ENCODE measurements at places on chromosomes 13 and 19.
A peak's percentile ranks its signal among the peaks of the same experiment; 100 is the strongest.

DNA sequence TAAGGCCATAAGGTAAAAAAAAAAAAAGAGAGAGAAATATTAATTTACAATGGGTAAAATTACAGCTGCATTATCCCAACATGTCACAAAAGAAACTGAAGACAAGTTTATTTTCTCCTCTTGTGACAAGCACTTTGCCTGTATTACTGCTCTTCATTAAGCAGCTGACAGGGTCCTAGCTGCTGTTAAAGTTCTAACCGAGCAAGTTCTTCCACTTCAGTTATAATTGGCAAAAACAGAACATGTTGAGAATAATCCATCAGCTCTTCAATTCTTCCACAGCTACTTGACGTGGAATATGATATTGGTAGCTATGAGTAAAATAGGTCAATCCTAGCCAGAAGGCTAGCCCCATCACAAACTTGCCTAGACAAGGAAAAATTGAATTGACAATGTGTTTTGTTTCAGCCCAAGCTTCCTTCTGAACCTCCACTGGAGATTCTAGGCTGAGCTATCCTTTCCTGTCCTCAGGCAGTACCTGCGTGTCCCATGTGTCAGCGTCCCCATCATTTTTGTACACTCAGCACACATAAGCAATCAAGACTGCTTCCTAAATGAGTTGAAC lies 32.2 kb upstream of the DOCK9 start:
- no peak for DNase-seq

DNA sequence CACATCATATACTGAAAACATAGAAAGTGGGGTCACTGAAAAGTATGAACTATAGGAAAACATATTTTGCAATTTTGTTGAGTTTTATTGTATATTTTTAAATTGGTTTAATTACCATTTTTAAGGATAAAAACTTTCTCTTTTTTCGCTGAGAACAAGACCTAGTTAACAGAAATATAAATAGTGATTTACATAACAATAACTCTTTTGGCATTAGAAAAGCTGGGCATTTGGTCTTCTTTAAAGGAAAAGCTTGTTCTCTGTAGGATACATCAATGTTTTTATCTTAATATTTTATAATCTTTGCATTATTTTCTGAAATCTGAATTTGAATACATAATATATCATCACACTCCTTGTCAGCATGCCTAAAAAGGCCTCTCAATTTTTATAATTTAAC lies 47.4 kb upstream of the MYCBP2 start:
- no peak for DNase-seq

GRCh38 chr19:11587302-11587974 lies 9.8 kb upstream of the ZNF627 start:
- peak; percentile 87 for DNase-seq

- DNase-seq = no peak
These were observed 150.7 kb upstream of the SOX1 start for GRCh38 chr13:111916201-111916600.

- DNase-seq = no peak
These were observed 23.0 kb upstream of the ZNF536 start for GRCh38 chr19:30349131-30349730.

DNA sequence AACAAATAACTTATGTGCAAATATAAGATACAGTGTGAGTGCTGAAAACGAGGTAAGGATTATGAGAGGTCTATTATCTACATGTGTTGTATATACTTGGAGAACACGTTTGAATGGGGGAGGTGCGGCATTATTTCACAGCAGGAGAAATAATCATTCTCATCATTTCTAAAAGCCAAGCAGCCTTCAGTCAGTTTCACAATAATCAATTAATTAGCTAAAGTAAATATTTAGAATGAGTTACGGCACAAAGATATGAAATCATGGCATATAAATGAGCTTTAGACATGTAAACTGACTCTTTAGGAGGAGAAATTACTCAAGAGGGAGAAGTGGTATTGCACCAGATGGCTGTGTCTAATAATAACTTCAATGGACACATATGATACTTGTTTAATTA lies 366.6 kb downstream of the DNAJC15 start:
- no peak for DNase-seq

GRCh38 chr19:46759817-46760333 lies 13.6 kb upstream of the STRN4 start:
- DNase-seq = no peak

DNA sequence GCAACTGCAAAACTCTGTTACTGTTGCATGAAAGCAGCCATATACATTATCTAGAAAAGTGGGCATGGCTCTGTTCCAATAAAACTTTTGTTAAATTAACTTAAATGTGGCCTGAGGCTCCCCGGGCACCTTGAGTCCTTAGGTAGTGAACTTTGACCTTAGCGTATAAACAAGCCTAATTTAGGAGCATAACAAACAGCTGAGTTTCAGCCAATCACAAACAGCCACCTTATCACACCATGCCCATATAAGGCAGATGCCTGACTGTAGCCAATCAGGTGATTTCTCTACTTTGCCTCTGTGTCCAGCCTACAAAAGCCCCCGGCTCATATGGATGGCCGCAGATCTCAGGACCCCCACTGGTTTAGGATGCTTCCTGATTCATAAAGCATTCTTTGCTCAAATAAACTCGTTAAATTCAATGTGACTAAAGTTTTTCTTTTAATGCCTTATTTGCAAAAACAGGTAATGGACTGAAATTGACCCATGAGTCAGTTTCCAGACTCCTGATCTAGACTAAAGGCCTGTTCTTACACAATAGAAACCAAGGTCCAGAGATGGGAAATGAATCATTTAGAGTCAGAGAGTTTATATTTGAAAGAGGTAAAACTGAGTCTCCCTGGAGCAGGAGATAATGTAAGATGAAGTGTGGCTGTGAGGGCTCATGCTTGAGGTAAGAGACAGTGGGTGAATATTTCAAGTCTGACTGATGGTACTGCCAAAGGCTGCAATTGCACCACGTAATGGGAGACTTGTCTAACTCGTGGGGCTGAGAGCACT lies 130.2 kb downstream of the FGF9 start:
- DNase-seq = no peak

- no peak for DNase-seq
These were observed at the start of gene SLC1A6 for GRCh38 chr19:14979476-14980255. SLC1A6 (minus strand) TSS chr19:14979864; CDS start chr19:14972910, 6,954 bp downstream.

DNA sequence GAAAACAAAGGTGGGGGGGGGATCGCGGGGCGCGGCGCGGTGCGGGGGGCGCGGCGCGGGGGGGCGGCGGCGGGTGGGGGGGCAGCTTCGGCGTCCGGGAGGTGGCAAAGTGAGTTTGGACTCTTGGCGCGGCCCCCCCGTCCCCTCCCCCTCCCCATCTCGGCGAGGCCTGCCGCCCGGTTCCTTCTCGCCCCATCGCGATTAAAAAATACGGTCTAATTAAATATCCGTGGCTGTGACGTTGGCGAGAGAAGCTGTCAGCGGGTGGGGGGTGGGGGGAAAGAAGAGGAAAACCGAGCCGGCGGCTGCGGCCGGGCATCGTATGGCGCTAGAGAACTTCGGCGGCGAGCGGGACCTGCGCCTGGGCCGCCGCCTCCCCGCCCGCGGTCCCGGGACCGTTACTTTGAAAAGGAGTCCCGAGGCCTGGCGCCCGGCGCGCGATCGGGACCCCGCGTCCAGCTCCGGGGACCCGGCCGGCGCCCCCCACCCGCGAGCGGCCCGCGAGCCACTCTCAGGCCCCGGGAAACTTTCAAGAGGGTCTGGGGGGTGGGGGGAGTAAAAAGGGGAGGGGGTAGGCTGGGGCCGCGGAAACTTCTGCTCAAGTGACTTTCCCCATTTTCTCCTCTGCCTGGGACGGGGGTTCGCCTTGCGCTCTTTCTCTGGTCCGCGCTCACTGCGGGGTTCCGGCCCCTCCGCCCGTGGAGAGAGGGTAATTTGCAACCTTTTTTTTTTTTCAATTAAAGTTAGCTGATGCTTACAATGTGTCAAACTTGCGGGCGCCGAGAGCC lies 146.3 kb upstream of the ZNF536 start:
- DNase-seq = no peak

DNA sequence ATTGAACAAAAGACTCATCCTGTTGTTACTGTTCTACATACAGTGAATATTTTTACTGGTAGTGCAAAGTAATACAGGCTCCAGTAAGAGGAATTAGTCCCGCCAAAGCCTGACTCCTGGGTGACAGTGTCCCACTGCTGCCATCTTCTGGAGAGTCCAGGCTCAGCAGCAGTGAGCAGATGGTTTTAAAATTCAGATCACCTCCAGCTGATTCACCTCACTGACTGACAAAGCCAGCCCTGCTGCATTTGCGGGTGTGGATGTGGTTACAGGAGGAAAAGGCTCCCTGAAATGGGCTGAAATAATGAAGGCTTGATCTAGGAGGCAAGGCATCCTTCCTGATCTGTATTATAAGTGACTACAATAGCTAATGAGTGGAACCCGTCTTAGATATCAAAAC lies 18.3 kb downstream of the PABPC3 start:
- DNase-seq = peak; percentile 74

DNA sequence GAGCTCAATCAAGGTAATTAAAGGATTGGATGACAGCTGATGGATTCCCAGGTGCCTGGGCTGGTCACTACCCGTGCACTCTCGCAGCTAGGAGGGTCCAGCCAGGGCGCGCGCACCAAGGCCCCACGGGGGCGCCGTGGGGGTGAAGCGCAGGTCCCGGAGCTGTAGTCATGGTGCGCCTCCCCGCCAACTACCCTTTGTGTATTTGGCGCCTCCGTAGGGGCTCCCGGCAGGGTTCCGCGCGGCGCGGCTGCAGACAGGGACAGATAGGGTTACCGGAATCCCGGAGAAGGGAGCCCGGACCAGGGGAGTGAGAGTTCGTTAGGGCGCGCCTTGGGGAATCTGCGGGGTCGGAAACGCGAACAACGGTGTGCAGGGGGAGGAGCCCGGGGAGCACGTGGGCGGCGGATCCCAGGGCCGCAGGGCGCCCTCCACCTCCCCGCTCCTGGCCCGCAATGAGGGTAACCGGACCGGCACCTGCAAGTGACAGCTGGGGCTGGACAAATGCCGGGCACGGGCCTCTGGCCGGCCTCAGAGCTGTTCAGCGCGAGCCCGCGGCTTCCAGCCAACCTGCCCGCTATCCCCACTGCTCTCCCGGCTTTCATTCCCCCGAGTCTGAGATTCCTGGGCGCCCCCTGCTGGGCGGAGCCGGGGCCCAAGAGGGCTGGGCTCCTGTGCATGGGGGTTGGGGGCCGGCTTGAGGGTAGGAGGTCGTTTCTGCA lies 3.4 kb upstream of the PRAM1 start:
- DNase-seq = peak; percentile 67

GRCh38 chr13:29908416-29909080 lies 58.1 kb upstream of the UBL3 start:
- DNase-seq = no peak

DNA sequence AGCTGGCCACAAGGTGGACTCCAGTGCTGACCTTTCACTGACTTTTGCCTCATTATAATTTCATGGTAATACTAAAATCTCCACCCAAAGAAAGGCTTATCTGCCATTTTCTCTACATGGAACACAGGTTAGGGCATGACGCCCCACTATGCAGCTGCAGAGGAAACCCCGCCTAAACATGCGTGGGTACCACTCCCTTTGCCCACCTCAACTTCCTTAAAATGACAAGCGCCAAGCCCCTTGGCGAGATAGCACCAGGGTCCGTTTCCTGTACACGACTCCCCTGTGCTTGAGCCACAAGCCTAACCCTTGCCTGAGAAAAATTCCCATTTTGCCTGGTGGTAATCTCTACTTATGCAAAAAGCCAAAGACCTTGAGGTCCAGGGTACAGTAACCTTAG lies 36.0 kb upstream of the PABPC3 start:
- no peak for DNase-seq

DNA sequence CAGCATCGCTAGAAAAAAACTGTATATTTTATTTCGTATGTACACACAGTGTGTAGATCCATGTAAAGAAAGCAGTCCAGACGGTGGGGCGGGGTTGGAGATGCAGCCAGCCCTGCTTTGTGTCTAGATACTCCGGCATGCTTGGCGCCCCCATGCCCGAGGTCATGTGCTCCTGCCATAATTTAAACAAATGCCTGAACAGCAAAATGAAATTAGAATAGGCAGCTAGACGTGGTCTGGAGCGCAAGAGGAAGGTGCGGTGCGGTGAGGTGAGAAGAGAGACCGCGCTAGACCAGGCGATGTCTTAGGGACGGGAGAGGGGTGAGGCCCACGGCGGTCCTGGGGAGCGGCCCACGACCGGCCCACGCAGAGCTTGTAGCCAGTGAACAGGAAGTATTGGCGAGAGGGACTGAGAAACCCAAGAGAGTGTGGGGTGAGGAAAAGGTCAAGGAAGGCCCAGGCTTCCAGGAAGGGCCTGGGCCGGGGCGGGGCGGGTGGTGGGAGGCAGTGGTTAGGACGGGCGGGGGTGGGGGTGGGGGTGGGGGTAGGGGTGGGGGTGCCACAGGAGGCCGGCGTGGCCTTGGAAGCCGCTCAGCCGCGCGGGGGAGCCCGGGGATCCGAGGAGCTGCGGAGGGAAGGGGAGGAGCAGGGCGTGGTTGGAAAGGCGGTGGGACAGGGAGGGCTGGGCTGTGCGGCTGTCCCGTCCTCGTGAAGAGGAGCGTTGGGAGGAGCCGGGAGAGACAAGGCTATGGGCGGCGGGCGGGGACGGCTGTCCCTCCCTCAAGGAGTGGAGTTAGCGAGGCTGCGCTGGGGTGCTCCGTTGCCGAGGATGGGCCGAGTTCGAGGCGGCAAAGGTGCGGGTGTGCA lies 254.7 kb upstream of the SGCG start:
- no peak for DNase-seq

- peak; percentile 56 for DNase-seq
These were observed 2.0 kb downstream of the ZFP36 start for GRCh38 chr19:39408392-39409207.

GRCh38 chr13:44815623-44816022 lies 173.6 kb downstream of the NUFIP1 start:
- no peak for DNase-seq

DNA sequence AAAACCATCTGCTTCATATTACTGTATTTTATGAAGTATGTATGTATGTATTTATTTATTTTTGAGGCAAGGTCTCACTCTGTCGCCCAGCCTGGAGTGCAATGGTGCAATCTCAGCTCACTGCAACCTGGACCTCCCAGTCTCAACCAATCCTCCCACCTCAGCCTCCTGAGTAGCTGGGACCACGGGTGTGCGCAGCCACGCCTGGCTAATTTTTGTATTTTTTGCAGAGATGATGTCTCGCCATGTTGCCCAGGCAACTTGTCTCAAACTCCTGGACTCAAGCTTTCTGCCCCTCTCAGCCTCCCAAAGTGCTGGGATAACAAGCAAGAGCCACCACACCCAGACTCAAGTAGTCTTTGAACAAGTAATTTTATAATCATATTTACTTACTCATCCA lies 5.5 kb downstream of the KATNAL1 start:
- no peak for DNase-seq

- no peak for DNase-seq
These were observed 11.5 kb upstream of the SPART start for GRCh38 chr13:36357692-36358091.

DNA sequence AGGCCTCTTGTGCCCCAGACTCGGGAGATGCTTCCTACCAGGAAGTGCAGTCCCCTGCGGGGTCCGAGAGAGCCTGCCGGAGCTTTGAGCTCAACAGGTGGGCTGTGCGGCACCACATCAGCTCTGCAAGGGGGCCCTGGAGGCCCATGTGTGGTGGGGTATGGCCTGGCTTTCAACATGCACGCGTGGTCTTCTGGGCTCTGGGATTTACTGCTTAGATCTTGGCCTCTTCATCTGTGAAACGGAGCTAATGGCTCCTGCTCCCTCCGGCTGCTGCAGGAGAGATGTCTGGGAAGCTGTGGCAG lies 18.0 kb downstream of the NDUFB7 start:
- no peak for DNase-seq
